ENCODE measurements at places on chromosomes 2 and 18.

DNA sequence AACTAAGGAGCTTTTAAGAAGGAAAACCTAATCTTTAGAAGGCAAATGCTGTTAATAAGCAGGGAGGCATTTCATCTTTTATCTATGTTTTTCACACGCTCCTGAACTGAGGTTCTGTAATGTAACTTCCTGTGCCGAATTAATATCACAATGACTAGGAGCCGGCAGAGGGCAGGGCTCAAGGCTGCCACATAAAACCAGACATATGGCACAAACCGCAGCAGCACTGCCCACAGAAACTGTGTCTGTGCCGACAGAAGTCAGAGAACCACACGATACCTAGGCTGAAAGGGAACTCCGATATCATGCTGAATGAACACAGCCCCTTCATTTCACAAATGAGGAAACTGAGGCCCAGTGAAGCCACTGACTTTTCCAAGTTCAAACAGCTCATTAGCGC lies 112.1 kb downstream of the EIPR1 start:
- no peak for DNase-seq

DNA sequence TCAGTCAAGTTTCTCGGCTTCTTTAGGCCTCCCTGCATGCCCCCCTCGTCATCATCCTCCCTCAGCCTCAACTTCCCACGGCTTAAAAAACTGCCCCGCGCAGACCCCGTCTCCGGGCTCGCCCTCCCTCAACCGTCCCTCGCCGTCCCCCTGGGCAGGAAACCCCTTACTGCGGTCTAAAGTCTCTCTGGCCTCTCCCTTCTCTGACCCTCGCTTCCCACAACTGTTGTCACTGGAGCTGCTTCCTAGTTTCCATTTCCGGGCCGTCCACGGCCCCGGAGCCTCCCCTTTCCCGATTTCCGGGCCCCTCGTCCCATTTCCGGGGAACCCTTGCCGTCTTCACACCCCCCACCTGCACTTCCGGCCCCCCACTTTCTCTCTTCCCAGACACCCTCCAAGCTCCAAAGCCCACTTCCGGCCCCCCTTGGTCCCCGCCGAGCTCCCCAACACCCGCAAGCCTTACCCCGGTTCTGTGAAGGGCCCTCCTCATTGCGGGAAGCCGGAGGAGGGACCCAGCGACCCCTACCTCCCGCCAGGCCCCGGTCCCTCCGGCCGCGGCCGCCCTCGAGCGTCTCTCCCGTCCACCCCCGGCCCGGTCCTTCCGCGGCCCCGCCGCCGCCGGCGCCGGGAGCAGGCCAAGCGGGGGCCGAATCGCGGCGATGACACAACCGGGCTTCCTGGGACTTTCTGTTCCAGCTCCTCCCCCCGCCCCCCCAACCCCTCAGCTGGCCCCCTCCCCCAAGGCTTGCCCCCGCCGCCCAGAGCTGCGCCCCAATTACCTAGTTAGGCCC lies 513 bp downstream of the TRIP12 start:
- peak; percentile 59 for DNase-seq

DNA sequence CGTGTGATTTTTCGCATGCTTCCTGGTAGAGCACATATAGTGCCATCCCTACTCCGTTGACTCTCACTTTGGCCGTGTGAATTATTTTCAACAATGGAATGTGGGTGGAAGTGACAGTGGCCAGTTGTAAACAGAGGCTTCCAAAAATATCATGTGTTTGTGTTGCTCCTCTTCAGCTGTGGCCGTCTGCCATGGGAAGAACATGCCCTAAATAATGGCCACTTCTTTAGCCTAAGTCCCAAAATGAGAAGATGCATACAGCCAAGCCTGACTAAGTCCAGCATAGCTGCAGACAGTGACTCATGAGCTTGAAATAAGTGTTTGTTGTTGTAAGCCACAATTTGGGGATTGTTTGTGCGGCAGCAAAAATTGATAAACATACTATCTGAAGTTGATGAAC lies 8.9 kb upstream of the GALNT1 start:
- DNase-seq, result no peak

- no peak for DNase-seq
Measured at GRCh38 chr2:242075696-242076095, 206.2 kb downstream of the RTP5 start.

DNA sequence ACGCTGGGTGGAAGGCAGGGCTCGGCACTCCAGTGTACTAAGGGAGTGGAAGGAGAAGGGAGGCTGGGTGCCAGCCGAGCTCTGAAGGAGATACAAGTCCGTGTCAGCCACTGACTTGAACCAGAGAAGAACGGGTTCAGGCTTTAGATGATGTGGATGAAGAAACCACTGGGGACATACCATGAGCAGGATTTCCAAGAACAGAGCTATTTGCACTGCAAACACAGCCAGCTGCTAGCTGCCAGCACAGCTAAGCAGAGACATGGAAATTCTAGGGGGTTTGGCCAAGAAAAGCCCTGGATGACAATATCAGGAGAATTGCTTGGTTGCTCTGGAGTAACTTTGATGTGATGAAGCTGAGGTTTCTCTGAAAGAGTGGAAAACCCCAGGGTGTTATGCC lies 5.2 kb downstream of the CD207 start:
- DNase-seq, result no peak

GRCh38 chr18:74623047-74623816 lies 25.6 kb downstream of the ZNF407 start:
- DNase-seq, result peak; percentile 16
